ENCODE measurements at places on chromosomes 12 and 14. TPM values are rescaled to one million over a fixed set of nuclear protein-coding genes. Genes with fewer than 3 reads are reported as not detected.

- no peak for ATAC-seq
- H3K36me3 ChIP-seq = no peaks in the 10 kb centered on the region
- no peaks in the 10 kb centered on the region for H3K27me3 ChIP-seq
- H3K27ac ChIP-seq = no peak overlapping the region
These were observed 112.3 kb upstream of the AMIGO2 start for GRCh38 chr12:47192051-47192450.

CLEC2A gene
- total RNA-seq = not detected

- no peaks in the 10 kb centered on the region for H3K27me3 ChIP-seq
- H3K27ac ChIP-seq = peak within 1 kb of the TSS; percentile 97
- peak; percentile 85 for ATAC-seq
- peak within 1 kb of the TSS; percentile 61 for H3K4me3 ChIP-seq
- H3K36me3 ChIP-seq = no peaks in the 10 kb centered on the region
These were observed at the start of gene DGLUCY for GRCh38 chr14:91113829-91114078. Gene DGLUCY, plus strand, starts transcription at chr14:91114073. Its CDS starts 46,222 bp downstream, at chr14:91160295.

DNA sequence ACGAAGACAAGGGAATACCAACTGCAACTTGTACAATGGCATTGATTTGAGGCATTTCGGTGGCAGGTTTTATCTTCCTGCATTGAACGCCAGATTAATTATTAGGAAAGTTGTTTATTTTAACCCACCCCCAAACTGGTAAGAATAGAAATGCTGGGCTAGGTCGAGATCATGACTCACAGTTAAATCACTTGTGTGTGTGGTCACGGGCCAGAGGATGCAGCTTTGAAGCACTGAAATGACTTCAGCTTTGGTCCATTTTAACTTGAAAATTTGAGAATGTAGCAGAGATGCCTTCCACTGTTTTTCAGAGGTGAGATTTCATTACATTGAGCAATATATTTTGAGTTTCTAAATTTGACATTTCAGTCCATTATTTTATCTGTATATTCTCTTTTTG is 23.6 kb upstream of the KCNH3 start:
- H3K4me1 ChIP-seq = peaks cover 4% of the 10 kb centered on the region
- H3K36me3 ChIP-seq = peaks cover 24% of the 10 kb centered on the region
- H3K4me3 ChIP-seq = no peak overlapping the region
- H3K27ac ChIP-seq = no peak overlapping the region

KRT85 gene
- not detected for total RNA-seq

NAV3 gene
- 10.7 TPM for total RNA-seq

KRT86 gene
- not detected for total RNA-seq

- no peaks in the 10 kb centered on the region for H3K36me3 ChIP-seq
- H3K4me3 ChIP-seq = no peak overlapping the region
- no peak for ATAC-seq
- no peaks in the 10 kb centered on the region for H3K27me3 ChIP-seq
- H3K4me1 ChIP-seq = peaks cover 34% of the 10 kb centered on the region
These were observed 409.1 kb downstream of the AEBP2 start for GRCh38 chr12:19848421-19848820.

MAP1LC3B2 gene
- total RNA-seq = 1.1 TPM

- no peaks in the 10 kb centered on the region for H3K36me3 ChIP-seq
- H3K27ac ChIP-seq = peak overlapping the region; percentile 90
- peak overlapping the region; percentile 56 for H3K4me3 ChIP-seq
- H3K27me3 ChIP-seq = no peaks in the 10 kb centered on the region
These were observed 31.7 kb upstream of the TUBA1C start for GRCh38 chr12:49232940-49233841.

GRCh38 chr12:87094356-87094755 is 838.2 kb upstream of the MGAT4C start:
- H3K4me3 ChIP-seq = no peak overlapping the region
- ATAC-seq = no peak

TCTN2 gene
- total RNA-seq = 5.0 TPM

- H3K4me3 ChIP-seq = no peak overlapping the region
- no peak for ATAC-seq
- H3K27me3 ChIP-seq = no peaks in the 10 kb centered on the region
- peak overlapping the region; percentile 89 for H3K27ac ChIP-seq
- H3K36me3 ChIP-seq = no peaks in the 10 kb centered on the region
These were observed 1.9 kb upstream of the KDM2B start for GRCh38 chr12:121582583-121583333.

SLC2A14 gene
- total RNA-seq = not detected

GYS2 gene
- not detected for total RNA-seq

DNA sequence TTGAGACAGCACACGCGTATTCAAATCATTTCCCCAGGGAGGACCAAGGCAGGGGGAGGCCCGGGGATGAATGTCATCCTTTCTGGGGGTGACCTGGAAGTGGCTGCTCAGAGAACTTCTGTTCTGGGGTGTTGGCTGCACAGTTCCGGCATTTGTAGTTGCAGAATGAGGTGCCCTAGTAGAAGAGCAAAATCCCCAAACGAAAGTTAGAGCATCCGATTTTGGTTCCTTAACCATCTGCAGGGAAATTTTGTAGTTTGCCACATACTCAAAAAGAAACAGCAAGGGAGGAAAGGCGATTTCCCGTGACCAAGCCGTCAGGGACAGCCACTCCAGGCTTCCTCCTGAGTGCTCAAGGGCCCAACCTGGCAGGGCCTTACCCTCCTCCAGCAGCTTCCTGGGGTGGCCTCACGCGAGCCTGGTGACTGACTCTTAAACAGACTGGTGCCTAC is 13.0 kb upstream of the TRAF3 start:
- no peaks in the 10 kb centered on the region for H3K36me3 ChIP-seq
- peaks cover 24% of the 10 kb centered on the region for H3K27me3 ChIP-seq
- ATAC-seq = no peak
- no peaks in the 10 kb centered on the region for H3K4me1 ChIP-seq
- H3K4me3 ChIP-seq = no peak overlapping the region

LRTM2 gene
- total RNA-seq = not detected

DNA sequence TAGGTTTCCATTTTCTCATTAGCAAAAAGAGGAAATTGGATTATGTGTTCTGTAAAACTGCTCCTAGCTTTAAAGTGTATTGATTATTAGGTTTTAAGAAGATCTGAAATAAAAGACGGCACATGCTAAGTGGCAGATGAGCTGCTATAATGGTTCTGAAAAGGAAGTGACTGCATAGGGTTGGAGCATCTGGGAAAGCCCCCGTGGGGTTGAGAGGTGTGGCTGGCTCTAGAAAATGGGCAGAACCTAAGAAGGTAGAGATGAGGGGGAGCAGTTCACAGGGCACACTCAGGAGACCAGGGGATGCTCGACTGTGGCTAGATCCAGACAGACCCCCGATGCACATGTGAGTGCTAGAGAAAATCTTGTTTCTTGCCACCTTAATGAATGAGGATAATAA is 1.9 kb downstream of the IFNG-AS1 start:
- no peak for ATAC-seq
- no peak overlapping the region for H3K4me3 ChIP-seq
- H3K27me3 ChIP-seq = no peaks in the 10 kb centered on the region
- H3K36me3 ChIP-seq = no peaks in the 10 kb centered on the region
- no peaks in the 10 kb centered on the region for H3K4me1 ChIP-seq

CARMIL3 gene
- 0.17 TPM for total RNA-seq

BCL2L14 gene
- total RNA-seq = 1.2 TPM

DNA sequence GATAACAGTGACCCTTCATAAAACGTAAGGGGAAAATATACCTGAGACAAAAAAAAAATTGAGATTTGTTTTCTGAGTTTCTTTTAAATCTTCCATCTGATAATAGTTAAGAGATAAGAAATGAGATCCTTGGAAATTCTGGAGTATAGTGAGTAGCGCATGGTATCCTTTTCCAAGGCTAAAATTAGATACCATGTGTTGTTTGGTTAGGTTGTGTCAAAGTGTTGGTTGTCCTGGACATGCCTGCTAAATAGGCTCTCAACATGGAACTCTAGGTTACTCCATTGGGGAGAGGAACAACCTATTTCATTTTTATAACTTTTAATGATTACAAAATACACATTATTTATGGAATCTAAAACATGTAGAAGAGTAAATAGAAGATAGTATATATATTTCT is 14.8 kb downstream of the PYGL start:
- no peak overlapping the region for H3K4me3 ChIP-seq
- H3K27ac ChIP-seq = no peak overlapping the region
- no peaks in the 10 kb centered on the region for H3K36me3 ChIP-seq
- H3K4me1 ChIP-seq = no peaks in the 10 kb centered on the region
- H3K27me3 ChIP-seq = no peaks in the 10 kb centered on the region

DNA sequence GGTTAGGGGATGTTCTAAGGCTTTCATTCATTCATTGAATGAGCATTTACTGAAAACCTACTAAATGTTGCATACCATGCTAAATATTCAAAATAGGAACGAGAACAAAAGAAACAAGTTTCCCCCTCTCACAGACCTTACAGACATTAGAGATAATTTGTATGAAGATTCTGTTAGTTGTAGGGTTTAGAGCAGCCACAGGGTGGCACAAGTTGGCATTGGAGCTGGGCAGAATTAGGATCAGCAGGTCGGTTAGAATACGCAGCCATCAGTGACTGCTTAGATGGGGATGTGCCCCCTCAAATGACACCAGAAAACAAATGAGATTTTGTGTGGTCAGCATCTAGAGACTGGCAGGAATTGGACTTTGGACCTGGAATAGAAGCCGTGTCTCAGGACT is 166.3 kb upstream of the DAAM1 start:
- no peaks in the 10 kb centered on the region for H3K4me1 ChIP-seq
- no peaks in the 10 kb centered on the region for H3K36me3 ChIP-seq
- H3K4me3 ChIP-seq = no peak overlapping the region
- H3K27me3 ChIP-seq = no peaks in the 10 kb centered on the region
- H3K27ac ChIP-seq = no peak overlapping the region
- ATAC-seq = no peak

MYF5 gene
- total RNA-seq = not detected

GRCh38 chr14:88029500-88029899 is 24.6 kb downstream of the GPR65 start:
- H3K27me3 ChIP-seq = no peaks in the 10 kb centered on the region
- H3K4me3 ChIP-seq = no peak overlapping the region
- H3K4me1 ChIP-seq = no peaks in the 10 kb centered on the region
- no peak for ATAC-seq
- no peak overlapping the region for H3K27ac ChIP-seq

TAS2R14 gene
- 2.1 TPM for total RNA-seq

- H3K4me3 ChIP-seq = no peak overlapping the region
- no peaks in the 10 kb centered on the region for H3K27me3 ChIP-seq
- no peaks in the 10 kb centered on the region for H3K36me3 ChIP-seq
- H3K27ac ChIP-seq = no peak overlapping the region
These were observed 299.6 kb upstream of the DCN start for GRCh38 chr12:91482231-91482630.

DNA sequence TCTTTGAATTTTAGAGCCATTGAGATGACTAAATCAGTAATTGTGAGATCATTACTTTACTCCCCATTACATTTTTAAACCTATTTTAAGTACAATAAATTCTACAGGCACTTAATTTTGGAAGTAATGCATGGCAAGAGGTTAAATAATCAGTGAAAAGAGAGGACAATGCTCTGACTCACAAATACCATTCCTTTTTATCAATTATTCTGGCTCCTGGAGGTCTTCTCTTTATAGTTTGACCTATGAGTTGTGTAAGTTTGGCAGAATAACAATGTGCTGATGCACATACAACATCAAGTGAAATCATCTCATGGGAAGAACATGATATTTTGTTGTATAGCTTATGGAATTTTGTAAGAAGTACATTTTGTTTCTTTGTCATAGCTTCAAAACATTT is 166.7 kb downstream of the TMTC3 start:
- H3K36me3 ChIP-seq = no peaks in the 10 kb centered on the region
- no peak for ATAC-seq
- H3K27ac ChIP-seq = no peak overlapping the region

GRCh38 chr14:58662759-58663158 is 25.0 kb downstream of the DACT1 start:
- no peak overlapping the region for H3K27ac ChIP-seq
- H3K36me3 ChIP-seq = no peaks in the 10 kb centered on the region
- no peak for ATAC-seq
- no peak overlapping the region for H3K4me3 ChIP-seq

- H3K4me3 ChIP-seq = no peak overlapping the region
- peak; percentile 91 for ATAC-seq
- H3K4me1 ChIP-seq = peaks cover 18% of the 10 kb centered on the region
These were observed 58.7 kb upstream of the NCOR2 start for GRCh38 chr12:124625867-124626675.

BDKRB2 gene
- total RNA-seq = 8.2 TPM

CACNA1C gene
- 22.9 TPM for total RNA-seq

RGS6 gene
- total RNA-seq = 5.8 TPM

DNA sequence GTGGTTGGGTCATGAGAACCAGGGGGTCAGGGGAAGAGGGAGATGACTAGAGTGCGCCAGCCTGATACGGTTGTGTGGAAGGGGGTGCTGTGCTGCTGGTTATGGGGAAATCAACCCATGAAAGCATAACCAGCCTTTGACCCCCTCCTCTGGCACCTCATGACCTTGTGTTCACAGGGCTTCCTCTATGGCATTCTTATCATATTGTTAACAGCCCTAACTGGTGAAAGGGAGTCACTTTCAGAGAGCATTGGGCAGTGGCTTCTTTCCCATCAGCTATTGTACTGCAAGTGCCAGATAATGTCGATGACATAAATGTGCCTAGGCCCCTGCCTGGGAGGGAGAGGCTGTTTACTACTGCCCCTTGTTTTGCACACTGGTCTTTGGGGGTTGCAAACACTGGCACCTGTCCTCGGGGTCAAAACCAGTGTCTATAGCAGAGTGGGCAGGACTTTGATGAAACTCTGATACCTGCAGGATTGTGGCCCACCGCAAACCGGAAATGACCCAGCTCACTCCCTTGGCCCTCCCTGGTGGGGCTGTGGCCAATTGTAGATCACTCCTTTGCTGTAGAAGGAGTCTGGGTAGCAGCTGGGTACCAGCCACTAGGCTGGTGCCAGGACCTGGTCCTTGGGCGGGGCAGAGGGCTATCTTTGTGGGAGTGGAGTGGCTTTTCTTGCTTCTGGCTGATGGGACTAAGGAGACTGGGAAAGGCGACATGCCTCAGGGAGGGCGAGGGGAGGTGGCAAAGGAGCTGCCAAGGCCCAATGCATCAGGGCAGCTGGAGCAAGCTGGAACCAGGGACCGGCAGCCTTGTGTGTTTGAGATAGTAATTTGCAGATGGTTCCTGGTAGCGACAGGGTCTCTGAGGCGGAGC is 634 bp upstream of the TMEM63C start:
- H3K4me3 ChIP-seq = peak overlapping the region; percentile 38
- H3K27me3 ChIP-seq = peaks cover 75% of the 10 kb centered on the region
- no peak overlapping the region for H3K27ac ChIP-seq
- ATAC-seq = no peak
- H3K4me1 ChIP-seq = peaks cover 5% of the 10 kb centered on the region
- no peaks in the 10 kb centered on the region for H3K36me3 ChIP-seq

GRCh38 chr12:109476807-109477184 is 304 bp downstream of the KCTD10 start:
- H3K27me3 ChIP-seq = no peaks in the 10 kb centered on the region
- H3K36me3 ChIP-seq = no peaks in the 10 kb centered on the region
- H3K4me1 ChIP-seq = peaks cover 77% of the 10 kb centered on the region
- H3K27ac ChIP-seq = peak overlapping the region; percentile 91
- H3K4me3 ChIP-seq = peak overlapping the region; percentile 91

All from gastroesophageal sphincter (tissue), 4 donors.